Substantia nigra (tissue), 51 donors: ENCODE measurements at places on chromosomes 7 and 10.

GRCh38 chr10:96271016-96271815 is at the start of gene BLNK:
Gene BLNK (minus strand): TSS chr10:96271569. CDS start chr10:96271398, 171 bp downstream.
- DNase-seq = no peak

- no peak for DNase-seq
Measured at GRCh38 chr7:132504852-132505251, 71.4 kb downstream of the PLXNA4 start.

GRCh38 chr7:51014811-51015210 is 232.1 kb upstream of the GRB10 start:
- DNase-seq = no peak

GRCh38 chr7:134826105-134826504 is 46.7 kb downstream of the CALD1 start:
- DNase-seq = no peak

- no peak for DNase-seq
Measured at GRCh38 chr10:49325916-49326783, 27.2 kb downstream of the C10orf71 start.

- DNase-seq = no peak
Measured at GRCh38 chr10:86970162-86970981, 2.1 kb downstream of the ADIRF start.

- DNase-seq = no peak
Measured at GRCh38 chr10:51214207-51215196, 140.2 kb downstream of the PRKG1 start.

GRCh38 chr10:62075414-62075813 is 173.9 kb downstream of the ARID5B start:
- no peak for DNase-seq

GRCh38 chr10:58567652-58568051 is 55.0 kb downstream of the BICC1 start:
- DNase-seq = no peak

DNA sequence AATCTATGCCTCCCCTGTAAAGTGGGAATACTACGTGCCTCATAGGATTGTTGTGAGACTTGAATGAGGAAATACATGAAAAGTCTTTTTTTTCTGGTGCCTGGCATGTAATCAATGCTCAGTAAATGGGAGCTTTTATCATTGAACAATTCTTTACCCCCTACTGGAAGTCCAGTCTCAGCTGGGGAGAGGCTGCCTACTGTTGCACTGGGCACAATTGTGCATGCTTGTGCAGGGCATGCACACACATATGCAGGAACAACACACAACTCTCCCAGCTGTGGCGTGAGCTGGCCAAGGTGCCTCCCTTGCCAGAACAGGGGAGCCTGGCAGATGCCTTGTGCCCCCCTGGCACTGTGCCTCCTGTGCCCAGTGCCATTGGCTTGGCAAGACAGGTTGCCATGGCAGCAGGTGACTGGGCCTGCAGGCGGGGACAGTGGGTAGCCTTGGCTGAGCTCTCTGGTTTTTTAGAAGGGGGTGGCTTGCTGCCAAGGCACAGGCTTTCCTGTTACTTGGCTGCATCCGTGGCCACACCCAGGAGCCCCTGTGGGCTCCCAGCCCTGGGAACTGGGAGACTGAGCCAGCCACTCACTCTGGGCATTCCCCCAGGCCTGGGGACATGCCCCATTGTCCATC is 16.1 kb upstream of the PALD1 start:
- DNase-seq = peak; percentile 83

- DNase-seq = no peak
Measured at GRCh38 chr10:2460812-2461211, 606.5 kb upstream of the PFKP start.

DNA sequence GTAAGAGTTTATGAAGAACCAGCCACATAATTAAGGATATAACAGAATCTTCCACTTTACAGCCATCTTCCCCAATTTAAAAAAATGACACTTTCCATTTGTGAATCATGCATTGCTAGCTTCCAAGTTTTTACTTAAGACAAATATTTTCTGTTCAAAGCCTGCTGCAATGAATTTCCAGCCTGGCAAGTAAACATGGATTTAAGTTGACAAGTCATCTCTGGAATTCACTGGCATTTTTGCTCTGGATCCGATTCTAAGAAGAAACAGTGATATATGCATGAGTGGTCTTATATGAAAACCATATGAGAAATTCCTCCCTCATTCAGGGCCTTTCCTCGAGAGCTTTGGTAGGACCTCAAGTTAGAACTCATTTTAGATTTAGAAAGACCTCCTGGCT is 116.1 kb upstream of the CDCA7L start:
- no peak for DNase-seq

DNA sequence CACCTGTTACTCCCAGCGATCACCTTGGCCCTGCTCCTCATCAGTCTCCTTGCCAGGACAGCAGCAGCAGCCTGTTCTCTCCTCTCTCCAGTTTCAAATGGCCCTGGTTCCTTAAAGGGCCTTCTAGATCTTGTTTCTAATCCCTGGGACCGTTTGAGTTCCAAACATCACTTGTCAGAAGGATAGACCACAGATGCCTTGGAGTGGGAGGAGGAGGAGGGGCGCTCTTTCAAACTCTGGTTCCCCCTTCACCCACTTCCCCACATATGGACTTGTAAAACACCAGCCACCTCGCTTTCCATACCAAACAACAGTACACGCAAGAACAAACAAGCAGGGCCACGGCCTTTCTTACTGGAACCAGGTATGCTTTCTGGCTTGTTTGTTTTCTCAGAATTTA is 104.8 kb downstream of the PLXNA4 start:
- DNase-seq = no peak

DNA sequence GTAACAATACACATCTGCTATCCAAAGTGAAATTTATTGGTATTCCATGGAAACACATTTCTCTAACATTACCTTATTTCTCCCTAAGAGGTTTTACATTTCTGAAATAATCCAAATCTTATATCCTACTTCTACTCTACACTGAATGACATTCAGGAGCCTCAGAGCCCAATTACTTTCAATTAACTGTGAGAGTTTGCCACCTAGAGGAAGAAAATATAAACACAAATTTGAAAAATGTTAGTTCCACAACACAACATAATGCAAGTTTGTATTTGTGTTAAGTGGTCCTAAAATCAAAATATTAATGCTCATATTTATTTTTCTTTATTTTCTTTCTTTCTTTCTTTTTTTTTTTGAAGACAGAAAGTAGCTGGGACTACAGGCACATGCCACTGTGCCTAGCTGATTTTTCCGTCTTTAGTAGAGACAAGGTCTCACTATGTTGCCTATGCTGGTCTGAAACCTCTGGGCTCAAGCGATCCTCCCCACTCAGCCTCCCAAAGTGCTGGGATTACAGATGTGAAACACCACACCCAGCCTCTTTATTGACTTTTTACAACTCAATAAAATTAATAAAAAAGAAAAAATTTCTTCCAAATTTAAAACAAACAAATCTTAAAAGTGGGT is 46.0 kb downstream of the ATAD1 start:
- DNase-seq = no peak

GRCh38 chr7:630539-630938 is 96.0 kb upstream of the DNAAF5 start:
- DNase-seq = no peak

GRCh38 chr10:115483294-115483693 is 390.1 kb downstream of the ATRNL1 start:
- no peak for DNase-seq

GRCh38 chr7:41942468-41943093 is 239.7 kb upstream of the INHBA start:
- DNase-seq = no peak

GRCh38 chr7:92841192-92841591 is 4.8 kb upstream of the CDK6 start:
- no peak for DNase-seq

DNA sequence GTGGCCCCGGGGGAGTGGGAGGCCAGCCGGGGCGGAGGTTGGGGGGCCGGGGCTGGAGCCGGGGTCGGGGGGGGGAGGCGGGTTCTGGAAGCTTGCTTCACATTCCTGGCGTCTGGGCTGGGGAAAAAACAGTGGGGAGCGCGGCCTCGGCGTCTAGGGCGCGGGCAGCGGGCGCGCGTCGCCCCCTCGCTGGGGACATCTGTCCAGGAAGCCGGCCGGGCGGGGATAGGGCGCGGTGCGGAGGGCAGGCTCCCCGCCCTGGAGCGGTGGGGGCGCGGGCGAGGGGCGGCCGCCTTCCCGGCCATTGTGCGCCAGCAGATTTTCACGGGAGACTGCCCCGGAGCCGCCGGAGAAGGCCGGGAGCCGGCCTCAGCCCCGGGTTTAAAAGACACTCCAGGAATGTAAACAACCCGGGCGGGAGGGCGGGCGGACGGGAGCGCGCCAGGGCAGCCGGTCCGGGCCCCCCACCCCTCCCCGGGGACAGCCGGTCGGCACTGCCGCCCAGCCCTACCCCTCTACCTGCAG is 1.4 kb downstream of the ZMIZ1 start:
- DNase-seq = no peak

- DNase-seq = no peak
Measured at GRCh38 chr7:19508821-19509220, 200.0 kb downstream of the POLR1F start.

DNA sequence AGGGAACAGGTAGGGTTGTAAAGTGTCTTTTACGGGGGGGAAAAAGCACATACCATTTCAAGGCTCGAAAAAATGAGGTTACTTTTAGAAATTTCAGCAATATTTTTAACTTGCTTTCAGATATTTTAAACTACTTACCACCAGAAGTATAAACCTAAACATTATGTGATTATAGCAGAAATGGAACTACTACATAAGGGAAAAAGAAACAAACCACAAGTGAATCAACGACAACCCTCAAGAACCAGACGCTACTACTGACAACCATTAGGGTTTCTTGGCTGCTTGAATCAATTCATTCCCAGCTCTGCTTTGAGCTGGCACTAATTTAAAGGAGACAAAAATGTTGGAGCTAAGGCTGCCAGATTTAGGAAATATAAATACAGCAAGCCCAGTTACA is 80.1 kb downstream of the ZFAND4 start:
- DNase-seq = no peak

DNA sequence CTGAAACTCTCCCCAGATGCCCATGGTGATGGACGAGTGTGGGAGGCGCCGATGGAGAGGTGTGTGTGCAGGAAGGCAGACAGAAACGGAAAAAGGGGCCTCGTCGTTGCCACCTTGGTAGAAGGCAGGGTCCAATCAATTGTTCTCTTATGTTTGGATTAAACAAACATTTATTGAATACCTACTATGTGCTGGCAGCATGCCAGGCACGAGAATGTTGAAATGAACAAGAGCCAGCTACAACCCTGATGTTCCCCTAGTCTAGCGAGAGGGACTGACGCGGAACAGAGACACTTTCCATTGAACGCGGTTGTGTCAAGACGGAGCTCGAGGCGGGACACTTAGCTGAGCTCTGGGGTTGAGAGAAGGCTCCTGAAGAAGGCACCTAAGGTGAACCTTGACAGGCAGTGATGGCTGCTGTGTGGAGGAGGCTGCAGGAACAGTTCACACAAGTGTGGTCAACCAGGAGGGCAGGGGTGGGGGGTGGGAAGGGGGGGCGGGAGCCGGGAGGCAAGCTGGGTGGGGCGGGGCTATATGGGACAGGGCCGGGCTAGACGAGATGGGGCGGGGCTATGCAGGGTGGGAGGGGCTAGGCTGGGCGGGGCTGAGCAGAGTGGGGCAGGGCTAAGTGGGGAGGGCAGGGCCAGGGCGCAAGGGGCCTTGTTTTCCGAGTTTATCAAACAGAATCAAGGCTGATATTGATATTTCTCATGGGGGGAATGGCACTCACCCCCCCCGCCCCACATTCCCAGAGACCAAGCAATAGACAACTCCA is 181.0 kb downstream of the GATA3 start:
- DNase-seq = no peak
